ENCODE measurements at places on chromosomes 6 and 20.
A peak's percentile ranks its signal among the peaks of the same experiment; 100 is the strongest.

DNA sequence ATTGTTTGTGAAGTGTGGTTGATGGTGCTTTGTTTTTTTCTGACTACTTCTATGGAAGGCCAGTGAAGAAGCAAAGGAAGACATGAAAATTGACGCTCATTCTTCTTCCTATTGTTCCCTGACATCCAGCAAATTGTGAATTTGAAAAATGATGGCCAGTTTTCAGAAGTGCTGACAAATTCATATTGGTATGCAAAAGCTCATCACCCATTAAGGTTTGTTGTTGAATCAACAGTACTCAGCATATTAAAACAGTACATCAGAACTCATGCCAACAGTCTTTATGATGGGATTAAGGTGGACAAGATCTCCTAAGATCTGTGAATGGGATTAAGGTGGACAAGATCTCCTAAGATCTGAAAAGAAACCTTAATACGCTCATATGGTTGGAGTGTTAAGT lies 1.0 kb upstream of the MTG2 start:
- no peak for DNase-seq

DNA sequence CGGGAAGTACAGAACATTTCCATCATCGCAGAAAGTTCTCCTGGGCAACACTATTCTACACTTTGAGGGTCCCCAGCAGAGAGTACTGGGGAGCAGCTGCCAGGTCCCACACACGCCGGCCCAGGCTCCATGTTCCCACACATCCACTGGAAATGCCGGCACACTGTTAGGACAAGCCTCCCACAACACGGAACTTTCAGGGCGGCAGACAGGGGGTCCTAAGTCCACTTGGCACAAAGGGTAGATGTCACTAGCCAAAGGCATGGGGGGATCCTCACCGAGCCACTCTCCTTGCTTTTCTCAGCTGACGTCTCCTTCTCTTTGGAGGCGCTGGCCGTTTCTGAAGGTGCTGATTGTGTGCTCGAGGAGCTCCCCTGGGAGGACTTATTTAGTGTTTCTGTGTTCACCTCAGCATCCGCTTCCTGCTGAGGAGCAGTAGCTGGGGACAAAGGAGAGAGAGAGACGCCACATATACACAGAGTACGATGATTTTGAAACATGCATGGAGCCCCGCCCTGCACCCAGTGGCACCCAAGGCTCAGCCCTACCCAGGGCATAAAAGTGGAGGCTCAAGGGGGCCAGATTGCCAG lies 135.4 kb downstream of the ZMYND8 start:
- DNase-seq, result no peak

GRCh38 chr6:132400555-132400882 lies 756 bp downstream of the MOXD1 start:
- DNase-seq, result no peak

DNA sequence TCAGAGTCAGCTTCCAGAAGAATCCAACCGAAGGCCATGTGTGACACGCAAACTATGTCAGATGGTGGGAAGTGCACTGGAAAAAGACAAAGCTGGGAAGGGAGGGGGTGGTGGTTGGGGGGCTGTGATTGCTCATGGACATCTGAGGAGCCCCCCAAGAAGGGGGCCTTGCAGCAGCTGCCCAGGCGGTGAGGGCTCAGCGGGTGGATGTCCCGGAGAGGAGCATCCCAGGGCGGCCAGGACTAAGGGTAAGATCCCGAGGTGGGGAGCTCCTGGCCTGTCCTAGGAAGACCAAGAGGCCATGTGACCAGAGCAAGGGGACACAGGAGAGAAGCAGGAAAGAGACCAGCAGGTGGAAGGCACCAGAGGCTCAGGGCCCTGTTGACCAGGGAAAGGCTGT lies 299.5 kb downstream of the PREX1 start:
- DNase-seq, result no peak

- no peak for DNase-seq
Measured at GRCh38 chr20:62632575-62633090, 9.7 kb upstream of the SLCO4A1 start.

DNA sequence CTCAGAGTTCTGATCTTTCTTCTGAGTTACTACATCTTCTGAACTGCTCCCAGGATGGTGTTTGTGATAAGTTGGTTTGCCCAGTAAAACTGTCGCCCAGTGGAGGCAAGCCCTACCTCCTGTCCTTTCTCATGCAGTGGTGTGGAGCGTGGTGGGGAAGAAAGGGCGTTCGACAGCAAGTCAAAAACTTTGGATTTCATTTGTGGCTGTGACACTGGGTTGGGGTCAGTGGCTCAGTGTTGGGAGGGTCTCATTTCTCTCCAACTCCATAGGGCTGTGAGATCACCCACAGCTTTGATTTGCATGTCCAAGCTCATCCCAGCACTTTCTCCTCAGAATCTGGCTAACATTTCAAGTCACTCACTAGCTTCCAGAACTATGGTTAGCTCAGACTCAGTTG lies 17.5 kb upstream of the SLC22A2 start:
- no peak for DNase-seq

GRCh38 chr20:45496166-45496565 lies 19.3 kb downstream of the SPINT3 start:
- no peak for DNase-seq

- DNase-seq, result no peak
Measured at GRCh38 chr6:138682704-138683527, 90.7 kb upstream of the CCDC28A start.

- DNase-seq, result no peak
Measured at GRCh38 chr20:48563191-48563870, 264.5 kb downstream of the PREX1 start.

GRCh38 chr6:456358-456867 lies 64.9 kb downstream of the IRF4 start:
- DNase-seq, result no peak

GRCh38 chr6:165920896-165921671 lies 246.6 kb downstream of the TBXT start:
- no peak for DNase-seq

- DNase-seq, result no peak
Measured at GRCh38 chr20:13613917-13614316, 24.8 kb downstream of the TASP1 start.

DNA sequence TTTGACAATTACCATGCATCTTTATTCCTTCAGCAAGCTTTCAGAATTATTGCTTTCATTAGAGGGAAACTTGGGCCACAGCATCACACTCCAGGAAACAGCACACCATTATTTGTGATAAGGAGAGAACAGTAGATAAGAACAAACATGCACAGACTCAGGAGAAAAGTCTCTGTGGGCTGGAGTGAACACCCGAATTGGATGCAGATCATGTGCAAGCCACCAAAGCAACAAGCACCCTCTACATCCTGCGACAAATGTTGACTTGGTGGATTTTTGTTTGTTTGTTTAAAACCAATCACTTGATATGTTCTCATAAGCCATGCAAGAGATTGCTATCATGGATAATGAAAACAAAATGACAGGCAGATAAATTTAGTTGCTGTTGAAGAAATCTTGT lies 67.7 kb upstream of the ZFP64 start:
- no peak for DNase-seq

DNA sequence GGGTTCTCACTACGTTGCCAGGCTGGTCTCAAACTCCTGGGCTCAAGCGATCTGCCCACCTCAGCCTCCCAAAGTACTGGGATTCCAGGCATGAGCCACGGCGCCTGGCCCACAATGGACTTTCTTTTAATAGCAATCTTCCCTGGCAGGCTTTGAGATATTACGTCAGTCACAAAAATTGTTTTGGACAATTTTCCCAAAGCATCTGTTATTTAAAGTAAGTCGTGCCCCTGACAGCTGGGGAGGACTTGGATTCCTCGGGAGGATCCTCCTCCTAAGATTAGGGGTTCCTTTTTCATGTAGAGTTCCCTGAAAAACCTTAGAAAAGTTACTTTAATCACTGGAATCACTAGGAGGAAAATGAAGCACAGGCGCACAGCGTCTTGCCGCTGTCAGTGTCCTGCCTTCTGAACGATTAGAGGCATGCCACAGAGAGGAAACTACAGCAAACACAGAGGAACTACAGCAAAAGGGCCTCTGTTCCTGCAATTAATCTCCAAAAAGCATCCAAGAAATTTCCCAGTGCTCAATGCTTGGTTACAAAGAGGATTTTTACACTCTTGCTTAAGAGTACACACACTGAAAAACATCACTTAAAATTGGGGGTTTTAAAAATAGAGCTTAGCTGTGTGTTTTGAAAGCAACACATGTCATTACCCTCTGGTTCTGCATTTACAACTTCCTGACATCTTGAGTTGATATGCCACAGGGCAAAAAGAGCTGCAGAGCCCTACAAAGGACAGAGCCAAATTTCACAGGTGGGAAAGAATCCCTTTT lies 4.5 kb downstream of the ACSS1 start:
- DNase-seq, result no peak

GRCh38 chr20:33650753-33651561 lies 11.2 kb upstream of the C20orf144 start:
- DNase-seq, result no peak

GRCh38 chr20:51541189-51542032 lies 1.1 kb downstream of the NFATC2 start:
- peak; percentile 65 for DNase-seq

DNA sequence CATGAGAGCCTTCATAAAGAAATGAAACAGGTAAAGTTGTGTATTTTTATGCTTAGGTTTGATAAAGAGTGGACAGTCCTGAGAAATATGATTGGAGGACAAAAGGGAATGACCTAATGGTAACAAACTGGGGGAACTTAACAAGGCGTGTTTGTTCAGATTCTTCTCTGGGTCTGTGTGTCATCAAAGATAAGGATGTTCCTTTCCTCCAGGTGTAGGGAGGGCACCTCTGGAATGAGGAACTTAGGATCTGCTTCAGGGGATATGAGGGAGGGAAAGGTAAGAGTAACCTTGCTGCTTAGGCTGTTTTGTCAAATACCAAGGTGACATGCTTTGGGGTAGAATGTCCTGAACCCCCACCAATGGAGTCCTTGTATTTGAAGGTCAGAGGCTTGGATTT lies 291.9 kb downstream of the KCNQ5 start:
- DNase-seq, result no peak

- no peak for DNase-seq
Measured at GRCh38 chr6:133202610-133203343, 38.4 kb upstream of the EYA4 start.

DNA sequence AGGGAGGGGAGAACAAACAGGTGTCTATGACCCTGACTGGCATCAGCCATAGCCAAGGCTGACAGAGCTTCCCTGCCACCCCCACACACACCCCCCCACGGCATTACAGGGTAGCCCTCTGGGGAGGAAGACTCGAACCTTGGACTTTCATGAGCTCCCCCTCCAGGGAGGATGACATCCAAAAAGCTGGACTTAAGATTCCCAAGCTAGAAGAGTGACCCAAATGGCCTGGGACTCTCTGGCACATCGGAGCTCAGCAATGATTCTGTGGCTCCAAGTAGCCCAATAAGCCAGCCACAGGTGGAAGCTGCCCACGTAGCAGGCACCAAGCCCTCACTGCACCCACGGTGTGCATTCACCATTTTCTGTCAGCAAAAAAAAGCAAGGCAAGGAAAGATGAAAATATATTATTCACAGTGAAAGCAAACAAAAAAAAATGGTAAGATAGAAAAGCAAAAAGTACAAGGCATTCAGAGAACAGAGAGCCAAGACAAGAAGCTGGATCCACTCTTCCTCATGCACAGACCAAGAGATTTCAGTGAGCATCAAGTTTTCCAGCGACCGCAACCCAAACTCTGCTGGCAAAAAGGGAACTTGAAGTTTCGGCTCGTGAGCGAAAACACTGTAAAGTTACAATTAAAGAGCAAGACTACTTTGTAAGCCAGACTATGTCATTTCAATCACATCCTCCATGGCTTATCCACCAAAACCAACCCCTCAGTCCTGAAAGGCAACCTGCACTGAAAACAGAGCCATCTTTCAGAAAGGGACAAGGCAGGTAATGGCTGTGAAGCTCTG lies 10.9 kb downstream of the JAG1 start:
- no peak for DNase-seq

- no peak for DNase-seq
Measured at GRCh38 chr6:85044361-85044760, 280.0 kb upstream of the TBX18 start.

DNA sequence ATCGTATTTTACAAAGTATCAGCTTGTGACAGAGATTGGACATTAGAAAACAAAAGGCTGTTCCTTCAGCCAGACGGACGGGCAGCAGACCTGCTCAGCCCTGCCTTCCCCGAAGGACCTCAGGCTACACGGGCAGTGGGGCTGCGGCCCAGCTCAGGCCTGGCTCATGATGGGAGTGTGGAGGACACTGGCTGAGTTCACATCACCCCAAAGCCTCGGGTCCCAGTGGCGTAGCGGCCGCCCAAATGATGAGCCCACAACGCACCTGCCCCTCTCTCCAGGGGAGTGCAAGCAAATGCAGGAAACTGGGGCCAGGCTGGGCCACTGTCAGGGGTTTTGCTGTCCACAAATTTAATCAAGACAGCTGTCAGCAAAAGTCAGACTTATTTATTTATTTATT lies 356.8 kb downstream of the TAF4 start:
- DNase-seq, result no peak

DNA sequence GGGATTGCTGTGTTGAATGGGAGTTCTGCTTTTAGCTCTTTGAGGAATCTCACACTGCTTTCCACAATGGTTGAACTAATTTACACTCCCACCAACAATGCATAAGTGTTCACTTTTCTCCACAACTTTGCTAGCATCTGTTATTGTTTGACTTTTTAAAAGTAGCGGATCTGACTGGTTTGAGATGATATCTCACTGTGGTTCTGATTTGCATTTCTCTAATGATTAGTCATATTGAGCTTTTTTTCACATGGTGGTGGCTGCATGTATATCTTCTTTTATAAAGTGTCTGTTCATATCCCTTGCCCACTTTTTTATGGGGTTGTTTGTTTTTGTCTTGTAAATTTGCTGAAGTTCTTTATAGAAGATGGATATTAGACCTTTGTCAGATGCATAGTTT lies 588.3 kb upstream of the ADGRB3 start:
- DNase-seq, result no peak

- no peak for DNase-seq
Measured at GRCh38 chr6:85975957-85976356, 333.3 kb upstream of the SYNCRIP start.

DNA sequence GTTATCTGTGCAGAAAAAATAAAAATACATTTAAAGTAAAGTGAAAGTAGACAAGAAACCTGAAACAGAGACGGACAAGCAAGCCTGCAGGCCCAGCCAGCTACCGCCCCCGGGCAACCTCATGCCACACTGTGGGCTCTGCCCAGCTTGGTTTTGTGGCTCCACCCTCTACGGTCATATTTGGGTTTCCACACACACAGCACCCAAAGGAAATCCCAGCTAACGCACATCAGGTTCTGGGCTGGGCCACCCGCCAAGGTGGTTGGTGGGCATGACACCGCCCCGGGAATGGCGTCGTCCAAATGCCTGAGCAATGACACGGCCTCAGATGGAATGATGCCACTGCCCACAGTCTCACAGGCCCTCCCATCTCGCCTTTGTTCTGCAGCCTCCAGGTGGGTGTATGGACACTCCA lies 22.9 kb downstream of the FAM110A start:
- no peak for DNase-seq

DNA sequence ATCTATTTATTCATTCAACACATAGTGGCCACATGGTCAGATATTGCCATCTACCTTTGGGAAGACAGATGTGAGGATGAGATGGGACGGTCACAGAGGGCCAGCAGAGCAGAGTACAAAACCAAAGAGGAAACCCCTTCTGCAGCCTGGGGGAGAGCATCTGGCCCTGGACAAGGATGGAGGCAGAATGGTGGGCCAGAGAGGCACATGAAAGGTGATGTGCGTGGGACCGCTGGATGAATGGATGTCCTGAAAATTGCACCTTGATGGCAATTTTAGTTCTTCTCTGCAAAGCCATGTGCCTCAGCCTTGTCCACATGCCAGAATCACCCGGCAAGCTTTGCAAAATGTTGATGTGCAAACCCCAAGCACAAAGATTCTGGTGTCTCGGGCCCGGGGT lies 77.4 kb upstream of the CD93 start:
- no peak for DNase-seq

GRCh38 chr20:59673998-59674445 lies 69.7 kb downstream of the PHACTR3 start:
- DNase-seq, result no peak
